ENCODE measurements at places on chromosomes 1 and 21. TPM values are rescaled to one million over a fixed set of nuclear protein-coding genes. Genes with fewer than 3 reads are reported as not detected.

GRCh38 chr1:91746728-91747338, 139.1 kb downstream of the TGFBR3 start:
- no peak for DNase-seq

DNA sequence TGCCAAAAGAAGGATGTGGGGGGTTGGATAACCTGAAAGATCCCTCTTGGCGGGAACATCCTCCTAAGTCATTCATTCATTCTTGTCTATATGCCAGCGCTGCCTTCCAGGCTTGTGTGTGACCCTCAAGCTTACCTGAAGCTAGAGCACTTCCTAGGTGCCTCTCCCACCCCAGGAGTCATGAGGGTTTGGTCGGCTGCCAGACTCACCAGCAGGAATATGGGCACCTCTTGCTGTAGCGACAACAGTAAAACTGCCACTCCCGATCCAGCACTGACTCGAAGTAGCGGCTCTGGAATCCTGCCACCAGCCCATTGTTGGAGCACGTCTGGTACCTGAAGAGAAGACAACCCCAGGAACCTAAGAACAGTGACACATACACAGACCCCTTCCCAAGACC, 15.0 kb downstream of the DPT start:
- DNase-seq, result no peak

GRCh38 chr1:14866911-14867612, 268.6 kb downstream of the KAZN start:
- DNase-seq, result no peak

GRCh38 chr1:35642471-35642955, 1.2 kb upstream of the PSMB2 start:
- DNase-seq, result peak; percentile 43

GRCh38 chr1:80769208-80769750, 1031.5 kb upstream of the ADGRL2 start:
- DNase-seq, result no peak

The ZNF648 gene
- not detected for total RNA-seq

The GLUL gene
- total RNA-seq, result 63.5 TPM

The TMEM79 gene
- 10.5 TPM for total RNA-seq

All from activated CD4-positive, alpha-beta T cell treated with anti-CD3 and anti-CD28 coated beads for 36 hours (primary cell).